ENCODE measurements at places on chromosomes 7 and 10. TPM values are rescaled to one million over a fixed set of nuclear protein-coding genes. Genes with fewer than 3 reads are reported as not detected.

The LOXL4 gene
- total RNA-seq, result 5.2 TPM

DNA sequence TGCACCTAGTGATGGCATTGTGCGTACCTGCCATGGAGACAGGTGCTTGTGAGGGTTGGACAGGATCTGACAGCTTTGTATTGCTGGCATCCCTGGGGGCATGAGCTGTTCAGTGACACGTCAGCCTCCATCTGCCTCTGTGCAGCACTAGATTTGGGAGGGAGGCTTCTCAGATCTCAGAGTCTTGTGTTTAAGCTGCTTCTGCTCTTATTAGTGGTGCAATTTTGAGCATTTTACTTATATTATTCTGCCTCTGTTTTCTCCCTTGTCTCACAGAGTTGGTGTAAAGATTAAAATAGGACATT, 5.1 kb downstream of the ARHGAP22 start:
- no peak for DNase-seq

The PDZD7 gene
- 1.5 TPM for total RNA-seq

The CUZD1 gene
- total RNA-seq, result not detected

- no peak for DNase-seq
Observed at GRCh38 chr10:13684806-13685482, 98.2 kb downstream of the PRPF18 start.

DNA sequence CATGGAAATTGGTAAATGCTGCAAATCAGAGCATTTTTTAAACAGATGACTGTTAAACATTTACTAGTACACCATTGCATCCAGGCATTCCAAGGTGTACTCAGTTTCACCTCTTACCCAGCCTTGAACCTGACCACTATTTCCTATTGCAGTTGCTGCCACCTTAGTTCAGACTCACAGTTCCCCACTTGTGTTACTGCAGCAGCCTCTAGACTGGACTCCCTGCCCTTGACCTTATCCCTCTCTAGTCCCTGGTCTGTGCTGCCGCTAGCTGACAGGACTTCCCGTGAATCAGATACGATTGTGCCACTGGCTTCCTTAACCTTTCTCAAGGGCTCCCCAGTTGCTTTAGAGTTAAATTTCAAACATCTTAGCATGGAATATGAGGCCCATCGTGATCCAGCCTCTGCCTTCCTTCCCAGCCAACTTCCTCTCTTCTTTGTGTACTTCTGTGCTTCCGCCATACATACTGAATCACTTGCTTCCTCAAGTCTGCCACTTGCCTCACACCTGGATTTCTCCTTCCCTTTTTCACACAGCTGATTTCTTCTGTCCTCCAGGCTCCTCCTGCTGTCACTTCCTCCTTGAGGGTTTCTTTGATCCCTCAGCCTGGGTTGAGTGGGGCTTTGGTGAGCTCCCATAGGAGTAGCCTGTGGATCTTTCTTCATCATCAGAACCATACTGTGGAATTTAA, 118.7 kb upstream of the GJD4 start:
- DNase-seq, result no peak

DNA sequence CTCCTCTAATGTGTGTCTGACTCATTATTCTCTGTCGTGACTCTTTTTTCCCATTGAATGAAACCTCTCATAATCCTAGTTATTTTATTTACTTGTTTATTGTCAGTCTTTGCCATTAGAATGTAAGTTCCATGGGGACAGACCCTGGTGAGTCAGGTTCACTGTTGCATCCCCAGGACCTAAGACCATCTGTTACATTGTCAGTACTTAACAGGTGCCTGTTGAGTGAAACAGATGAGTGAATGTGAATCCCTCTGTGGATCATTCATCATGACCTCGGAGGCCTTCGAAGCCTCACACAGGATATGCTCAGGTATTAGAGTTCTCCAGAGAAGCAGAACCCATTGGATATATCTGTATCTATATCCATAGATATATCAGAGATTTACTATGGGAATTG, 120.1 kb downstream of the PFKFB3 start:
- DNase-seq, result no peak

The KCP gene
- 1.2 TPM for total RNA-seq

DNA sequence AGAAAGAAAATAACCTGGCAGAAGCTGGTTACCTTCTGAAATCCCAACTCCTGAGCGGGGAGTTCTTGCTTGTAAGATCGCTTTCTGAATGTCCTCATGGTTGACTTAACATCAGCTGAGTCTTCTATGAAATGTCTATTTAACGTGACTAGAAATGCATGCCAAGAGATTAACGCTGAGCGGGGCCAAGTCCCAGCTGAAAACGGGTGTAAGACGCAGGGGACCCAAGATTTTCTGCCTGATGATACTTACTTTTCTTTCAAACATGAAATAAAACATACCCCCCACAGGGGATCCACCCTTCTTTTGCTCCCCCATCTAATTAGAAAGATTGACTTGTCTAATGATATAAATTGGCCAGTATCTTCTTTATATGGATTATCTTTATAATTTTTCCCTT, 14.9 kb downstream of the OR9A2 start:
- DNase-seq, result no peak

GRCh38 chr7:31692451-31692850, 5.4 kb downstream of the PPP1R17 start:
- DNase-seq, result no peak

GRCh38 chr10:122140461-122140902, 130.6 kb upstream of the BTBD16 start:
- no peak for DNase-seq

GRCh38 chr10:102643336-102644065, 778 bp upstream of the TRIM8 start:
- no peak for DNase-seq

The UBTD1 gene
- 18.4 TPM for total RNA-seq

- no peak for DNase-seq
Observed at GRCh38 chr7:44318332-44318731, 7.1 kb downstream of the CAMK2B start.

DNA sequence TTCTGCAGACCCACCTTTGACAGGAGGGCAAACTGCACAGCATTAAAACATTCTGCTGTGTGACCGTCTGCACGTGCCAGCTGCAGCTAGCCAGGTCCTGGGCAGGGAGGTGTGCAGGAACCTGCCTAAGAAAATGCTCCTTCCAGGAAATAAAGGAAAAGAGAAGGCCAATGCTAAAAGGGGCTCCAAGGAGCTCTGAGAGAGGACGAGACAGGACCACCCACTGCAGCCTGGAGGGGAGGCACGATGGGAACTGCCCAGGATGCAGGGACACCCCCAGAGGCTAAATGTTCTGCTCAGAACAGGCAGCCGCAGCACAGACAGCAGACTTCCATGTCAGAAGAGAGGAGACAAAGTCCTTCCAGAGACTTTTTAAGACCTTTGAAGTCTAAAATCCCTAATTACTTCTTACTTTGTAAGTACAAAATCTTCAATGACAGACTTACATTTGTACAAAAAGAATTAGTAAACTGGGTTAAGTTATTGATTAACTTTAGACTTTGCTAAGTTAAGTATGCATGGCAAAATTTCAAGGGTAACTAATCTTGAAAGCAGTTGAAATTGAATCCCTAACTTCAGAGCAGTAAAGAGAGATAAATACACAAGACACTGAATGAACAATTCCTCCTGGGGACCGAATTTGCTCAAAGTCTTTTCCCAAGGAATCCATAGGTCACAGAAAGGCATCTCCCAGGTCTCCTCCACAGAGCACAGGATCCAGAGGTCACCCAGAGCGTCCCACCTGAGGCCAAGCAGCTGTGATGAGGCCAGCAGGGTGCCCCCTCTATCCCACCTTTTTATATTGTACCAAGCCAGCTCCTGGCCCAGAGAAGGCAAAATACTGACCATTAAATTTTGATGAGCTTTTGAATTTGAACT, 21.5 kb downstream of the HSPA12A start:
- DNase-seq, result no peak

The PNLIPRP2 gene
- total RNA-seq, result not detected

GRCh38 chr7:66099551-66100407, 14.9 kb upstream of the CRCP start:
- DNase-seq, result no peak

GRCh38 chr7:143217806-143218205, 4.0 kb upstream of the TAS2R40 start:
- DNase-seq, result no peak

GRCh38 chr7:5448378-5449037, 24.9 kb upstream of the TNRC18 start:
- no peak for DNase-seq

DNA sequence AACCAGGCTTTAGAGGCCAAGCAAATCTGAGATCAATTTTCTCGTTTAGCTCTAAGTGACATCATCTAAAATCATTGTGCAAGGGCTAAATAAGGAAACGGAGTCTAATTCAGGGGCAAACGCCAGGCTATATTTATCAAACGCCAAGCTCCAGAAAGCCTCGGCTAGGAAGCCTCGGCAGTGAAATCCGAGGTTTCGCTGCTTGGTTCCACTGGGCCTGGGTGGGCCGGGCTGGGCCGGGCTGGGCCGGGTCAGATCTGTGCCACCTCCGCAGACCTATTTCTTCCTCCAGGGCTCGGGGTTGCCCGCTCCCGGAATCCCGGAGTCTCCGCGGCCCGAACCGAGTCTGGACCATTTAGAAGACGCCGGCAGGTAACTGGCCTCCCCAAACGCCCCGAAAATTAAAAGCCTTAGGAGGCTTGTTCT, 459 bp upstream of the FEZF1 start:
- DNase-seq, result no peak

The TMEM176B gene
- total RNA-seq, result 60.6 TPM

- no peak for DNase-seq
Observed at GRCh38 chr10:1172256-1172984, 116.2 kb downstream of the WDR37 start.

DNA sequence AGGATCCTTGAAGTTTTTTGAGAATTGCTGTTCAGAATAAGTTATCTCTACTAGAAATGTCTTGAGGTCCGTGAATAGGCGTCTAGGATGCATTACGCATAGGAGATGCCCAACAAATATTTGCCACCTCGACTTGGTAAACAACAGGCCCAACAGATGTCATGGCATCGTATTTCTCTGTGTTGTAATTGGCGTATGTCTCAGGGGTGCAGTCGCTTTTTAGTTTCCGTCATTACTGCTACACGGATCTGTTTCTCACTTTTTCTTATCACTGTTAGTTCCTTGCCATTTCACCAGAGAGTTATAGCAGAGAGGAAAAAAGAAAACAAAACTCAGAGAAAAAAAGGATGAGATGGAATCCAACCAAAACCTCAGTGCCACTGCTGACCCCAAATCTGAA, 73.0 kb upstream of the SFMBT2 start:
- DNase-seq, result no peak

DNA sequence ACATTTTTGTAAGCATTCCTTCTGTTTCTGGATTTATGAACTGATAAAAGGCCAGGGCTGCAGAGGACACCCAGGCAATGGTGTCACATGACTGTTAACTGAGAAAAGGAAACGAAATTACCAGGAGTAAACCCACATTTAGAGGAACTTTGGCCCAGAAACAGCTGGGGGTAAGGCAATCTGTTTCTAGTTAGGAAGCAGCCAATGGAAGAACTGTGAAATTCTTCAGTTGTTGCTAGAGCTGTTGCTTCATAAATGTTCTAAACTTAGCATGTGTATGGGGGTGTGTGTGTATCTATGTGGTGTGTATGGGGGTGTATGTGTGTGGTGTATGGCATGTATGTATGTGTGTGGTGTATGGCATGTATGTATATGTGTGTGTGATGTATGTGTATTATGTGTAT, 11.8 kb upstream of the PDCD4 start:
- no peak for DNase-seq

GRCh38 chr7:71184136-71184535, 52.2 kb downstream of the GALNT17 start:
- DNase-seq, result no peak

The INA gene
- 3.9 TPM for total RNA-seq

GRCh38 chr10:70786799-70787415, 1.7 kb upstream of the TBATA start:
- DNase-seq, result peak; percentile 27

- DNase-seq, result no peak
Observed at GRCh38 chr10:92180399-92180798, 110.5 kb downstream of the CPEB3 start.

DNA sequence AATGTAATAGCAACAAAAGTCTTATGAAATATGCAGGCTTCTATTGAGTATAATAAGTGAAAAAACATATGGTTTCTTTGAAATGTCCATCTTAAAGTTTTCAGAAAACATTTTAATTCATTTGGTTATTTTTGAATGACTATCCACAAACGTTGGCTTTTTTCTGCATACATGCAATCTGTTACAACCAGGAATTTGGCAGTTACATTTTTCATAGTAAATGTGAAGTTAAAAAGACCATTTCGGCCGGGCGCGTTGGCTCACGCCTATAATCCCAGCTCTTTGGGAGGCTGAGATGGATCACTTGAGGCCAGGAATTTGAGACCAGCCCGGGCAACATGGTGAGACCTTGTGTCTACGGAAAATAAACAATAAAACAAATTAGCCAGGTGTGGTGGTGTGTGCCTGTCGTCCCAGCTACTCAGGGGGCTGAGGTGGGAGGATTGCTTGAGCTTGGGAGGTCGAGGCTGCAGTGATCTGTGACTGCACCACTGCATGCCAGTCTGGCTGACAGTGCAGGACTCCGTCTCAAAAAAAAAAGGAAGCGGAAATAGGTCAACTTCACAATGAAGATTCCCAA, 73.9 kb upstream of the NMT2 start:
- DNase-seq, result no peak

The ITIH5 gene
- 20.4 TPM for total RNA-seq

The NPY4R gene
- 0.49 TPM for total RNA-seq

DNA sequence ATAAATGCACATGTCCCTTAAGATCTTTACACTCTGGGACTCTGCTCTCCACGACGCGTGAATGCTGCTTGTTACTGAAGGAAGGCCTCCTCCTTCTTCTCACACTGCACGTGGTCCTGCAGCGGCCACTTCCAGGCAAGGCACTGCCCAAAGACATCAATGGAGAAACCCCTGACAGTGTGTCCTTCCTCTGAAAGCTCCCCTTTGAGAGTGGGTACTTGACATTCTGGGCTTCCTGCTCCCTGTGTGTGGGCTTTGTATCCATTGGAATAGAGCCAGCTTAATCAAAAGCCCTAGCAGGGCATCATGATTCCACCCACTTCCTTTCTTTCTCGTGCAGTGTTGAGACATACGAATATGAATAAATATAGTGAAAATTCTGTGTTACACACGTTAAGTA, 69.7 kb upstream of the STK17A start:
- no peak for DNase-seq

The VAX1 gene
- total RNA-seq, result not detected

GRCh38 chr7:17654940-17655339, 285.4 kb downstream of the SNX13 start:
- no peak for DNase-seq

GRCh38 chr10:52755297-52756062, 17.1 kb downstream of the MBL2 start:
- DNase-seq, result peak; percentile 71

The SPOCK2 gene
- total RNA-seq, result 46.9 TPM

DNA sequence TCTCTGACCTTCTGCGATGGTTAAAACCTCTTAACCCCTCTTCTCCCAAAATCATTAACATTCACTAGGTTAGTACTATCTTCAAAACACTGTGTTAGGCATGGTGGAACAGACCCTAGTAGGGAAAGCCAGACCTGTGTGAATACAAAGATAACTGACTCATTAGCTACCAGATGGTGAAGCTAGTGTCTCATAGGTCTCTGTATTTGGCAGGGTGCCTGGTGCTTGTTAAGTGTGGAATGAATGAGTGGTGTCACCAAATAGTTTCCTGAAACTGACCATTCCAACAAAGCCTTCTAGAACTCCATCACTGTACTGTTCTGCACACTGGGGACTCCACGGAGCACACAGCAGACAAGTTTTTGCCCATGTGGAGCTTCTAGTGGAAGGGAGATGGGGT, 27.7 kb upstream of the TM9SF3 start:
- no peak for DNase-seq

- DNase-seq, result no peak
Observed at GRCh38 chr7:156818133-156818532, 74.8 kb downstream of the LMBR1 start.
